ENCODE measurements at places on chromosomes 3 and 15.

DNA sequence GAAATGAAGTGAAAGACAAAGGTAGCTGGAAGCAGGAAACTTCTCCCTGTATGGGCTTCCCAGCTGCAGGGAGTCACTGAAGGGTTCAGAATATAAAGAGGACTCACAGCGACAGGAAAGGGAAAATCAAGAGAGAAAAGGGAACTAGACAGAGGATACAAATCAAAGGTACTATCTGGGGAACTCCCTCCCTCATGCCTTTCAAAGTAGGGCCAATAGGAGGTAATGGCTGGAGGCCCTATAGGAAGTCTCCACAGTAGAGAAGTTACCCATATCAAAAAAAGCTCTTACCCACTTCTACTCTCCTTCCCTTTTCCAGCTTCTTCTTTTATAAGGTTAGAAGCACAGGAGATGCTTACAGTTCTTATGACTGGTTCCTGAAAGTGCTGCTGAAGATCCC lies 43.5 kb downstream of the FMN1 start:
- no peak for DNase-seq

DNA sequence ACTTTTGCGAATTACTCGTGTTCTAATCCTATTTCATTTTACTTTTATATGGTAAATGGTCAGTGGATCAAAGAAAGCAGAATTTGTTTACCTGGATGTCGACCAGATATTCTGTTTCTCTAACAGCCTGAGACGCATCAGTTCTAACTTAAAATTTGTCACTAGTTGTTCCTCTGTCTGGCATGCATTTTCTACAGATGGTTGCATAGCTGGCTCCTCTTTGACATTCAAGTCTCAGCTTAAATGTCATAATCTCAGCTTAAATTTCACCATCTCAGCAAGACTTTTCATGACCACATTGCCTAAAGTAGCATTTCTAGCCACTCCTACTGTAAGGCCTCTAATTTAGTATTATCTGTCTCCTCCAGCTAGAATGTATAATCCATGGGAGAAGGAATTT lies 609.3 kb downstream of the AGBL1 start:
- no peak for DNase-seq

GRCh38 chr3:127714125-127714571 lies 41.4 kb downstream of the ABTB1 start:
- no peak for DNase-seq

DNA sequence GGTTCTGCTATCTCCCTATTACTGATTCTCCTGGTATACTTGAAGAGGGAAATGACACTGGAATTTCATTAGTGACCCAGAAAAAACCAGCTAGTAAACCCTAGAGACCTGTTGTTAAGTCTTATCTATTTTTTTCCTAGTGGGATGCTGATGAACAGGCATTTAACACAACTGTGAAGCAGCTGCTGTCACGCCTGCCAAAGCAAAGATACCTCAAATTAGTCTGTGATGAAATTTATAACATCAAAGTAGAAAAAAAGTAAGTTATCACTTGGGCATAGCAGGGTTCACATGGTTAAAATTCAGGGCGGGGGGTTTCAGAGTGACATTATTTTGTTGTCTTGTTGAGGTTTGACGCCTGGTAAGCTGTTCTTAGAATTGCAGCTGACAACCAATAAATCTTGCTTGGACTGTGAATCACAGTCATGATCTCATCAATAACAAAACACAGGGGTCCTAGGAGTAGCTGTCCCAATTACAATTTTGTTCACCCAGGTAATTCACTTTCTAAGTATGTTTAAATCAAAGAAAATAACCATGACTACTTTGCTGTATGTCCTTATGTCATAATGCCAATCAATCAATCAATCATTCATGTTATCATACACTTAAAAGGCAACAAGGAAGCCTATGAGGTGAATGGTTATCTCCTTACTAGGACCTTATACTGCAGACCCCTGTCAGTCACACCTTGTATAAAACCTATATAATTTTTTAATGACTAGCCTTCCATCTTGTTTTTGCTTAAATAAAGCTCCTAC lies 4.6 kb downstream of the SRP14 start:
- no peak for DNase-seq

DNA sequence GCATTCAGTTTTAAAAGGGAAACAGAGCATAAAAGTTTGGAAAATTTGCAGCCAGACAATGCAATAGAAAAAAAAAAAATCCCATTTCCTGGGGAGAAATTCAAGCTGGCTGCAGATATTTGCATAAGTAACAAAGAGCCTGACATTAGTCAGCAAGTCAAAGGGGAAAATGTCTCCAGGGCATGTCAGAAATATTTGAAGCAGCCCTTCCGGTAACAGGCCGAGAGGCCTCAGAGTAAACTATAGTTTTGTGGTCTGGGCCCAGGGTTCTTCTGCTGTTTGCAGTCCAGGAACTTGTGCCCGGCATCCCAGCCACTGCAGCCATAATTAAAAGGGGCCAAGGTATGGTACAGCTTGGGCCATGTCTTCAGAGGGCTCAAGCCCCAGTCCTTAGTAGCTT lies 411.6 kb upstream of the BCHE start:
- no peak for DNase-seq

- no peak for DNase-seq
Measured at GRCh38 chr3:177468816-177469215, 271.5 kb upstream of the TBL1XR1 start.

DNA sequence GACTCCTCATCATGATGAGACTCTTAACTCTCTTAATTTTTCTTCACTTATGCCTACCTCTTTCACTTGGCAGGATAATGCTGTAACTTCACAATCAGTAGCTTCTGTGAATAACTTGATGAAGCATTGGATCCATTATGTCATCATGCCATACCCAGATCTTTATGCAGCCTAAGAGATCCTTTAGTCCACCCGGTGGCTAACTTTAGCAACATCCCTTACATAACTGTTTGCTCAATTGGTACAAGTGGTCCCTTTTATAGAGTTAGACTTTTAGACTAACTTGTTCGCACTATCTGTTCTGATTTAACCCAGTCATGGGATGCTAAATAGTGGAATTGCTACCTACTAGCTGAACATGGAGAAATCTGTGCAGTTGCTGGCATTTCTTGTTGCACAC lies 184.5 kb downstream of the USP13 start:
- DNase-seq: no peak

DNA sequence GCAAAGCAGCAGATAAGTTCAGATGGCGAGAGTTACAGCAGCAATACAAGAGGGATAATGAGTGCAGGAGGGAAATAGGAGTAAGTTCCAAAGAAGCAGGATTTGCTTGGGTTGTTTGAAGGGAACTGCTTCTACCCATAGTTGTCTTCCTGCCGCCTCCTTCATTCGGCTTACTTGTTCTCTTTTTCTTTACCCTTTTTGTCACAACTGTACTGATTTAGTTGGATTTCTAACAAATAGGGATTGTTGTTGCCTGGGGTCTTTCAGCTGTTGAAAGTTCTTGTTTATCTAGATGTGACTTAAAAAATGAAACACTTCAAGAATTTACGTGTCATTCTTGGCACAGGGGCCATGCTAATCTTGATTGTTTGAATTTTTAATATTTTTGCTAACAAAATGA lies 25.9 kb downstream of the MORF4L1 start:
- no peak for DNase-seq

DNA sequence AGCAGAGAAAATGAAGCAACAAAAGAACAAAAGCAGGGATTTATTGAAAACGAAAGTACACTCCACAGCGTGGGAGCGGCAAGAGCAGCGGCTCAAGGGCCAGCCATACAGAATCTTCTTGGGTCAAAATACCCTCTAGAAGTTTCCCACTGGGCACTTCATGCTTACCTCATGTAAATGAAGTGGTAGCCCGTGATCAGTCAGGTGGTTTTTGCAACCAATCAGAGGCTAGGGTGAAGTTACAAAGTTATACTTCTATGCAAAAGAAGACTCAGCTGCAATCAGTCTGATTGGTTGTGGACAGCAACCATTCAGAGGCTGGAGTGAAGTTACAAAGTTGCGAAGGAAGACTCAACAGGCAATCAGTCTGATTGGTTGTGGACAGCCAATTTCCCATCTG lies 37.8 kb upstream of the TRH start:
- DNase-seq: peak; percentile 50

- peak; percentile 20 for DNase-seq
Measured at GRCh38 chr15:71199384-71200351, 84.4 kb downstream of the THSD4 start.

DNA sequence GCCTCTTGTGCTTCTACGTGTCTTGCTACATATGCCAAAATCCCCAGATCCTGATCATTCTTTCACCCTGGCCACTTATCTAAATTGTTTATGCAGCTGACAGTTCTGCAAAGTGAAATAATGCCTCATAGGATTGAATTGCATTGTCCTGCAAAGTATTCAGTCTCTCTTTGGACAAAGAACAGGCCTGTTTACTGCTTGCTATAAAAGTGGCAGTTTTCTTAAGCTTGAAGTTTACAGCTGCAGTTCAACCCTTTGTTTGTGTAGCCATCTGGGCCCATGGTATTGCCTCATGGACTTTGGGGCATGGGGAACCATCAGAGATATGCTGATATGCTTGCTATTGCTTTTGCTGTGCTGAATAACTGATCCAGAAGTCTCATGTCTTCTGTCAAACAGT lies 523.2 kb downstream of the OTOL1 start:
- no peak for DNase-seq

GRCh38 chr15:39270934-39271333 lies 309.9 kb upstream of the THBS1 start:
- DNase-seq: peak; percentile 99

DNA sequence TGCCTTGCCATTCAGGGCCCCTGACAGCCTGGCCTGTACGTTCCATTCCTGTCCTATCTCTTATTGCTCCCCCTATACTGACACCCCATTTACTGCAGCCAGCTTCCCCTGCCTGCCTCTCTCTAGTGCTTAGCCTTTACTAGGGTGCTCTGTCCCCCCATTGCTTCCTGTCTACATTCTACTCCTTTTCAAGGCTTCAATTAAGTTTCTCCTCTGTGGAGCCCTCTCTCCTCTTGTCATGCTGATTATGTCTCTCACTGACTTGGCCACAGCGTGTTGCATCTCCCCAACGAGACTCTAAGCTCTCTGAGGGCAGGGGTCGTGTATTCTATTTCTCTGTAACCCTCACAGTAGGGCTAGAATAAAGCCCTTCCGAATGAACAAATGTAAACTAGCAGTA lies 185.2 kb downstream of the RPLP1 start:
- no peak for DNase-seq

DNA sequence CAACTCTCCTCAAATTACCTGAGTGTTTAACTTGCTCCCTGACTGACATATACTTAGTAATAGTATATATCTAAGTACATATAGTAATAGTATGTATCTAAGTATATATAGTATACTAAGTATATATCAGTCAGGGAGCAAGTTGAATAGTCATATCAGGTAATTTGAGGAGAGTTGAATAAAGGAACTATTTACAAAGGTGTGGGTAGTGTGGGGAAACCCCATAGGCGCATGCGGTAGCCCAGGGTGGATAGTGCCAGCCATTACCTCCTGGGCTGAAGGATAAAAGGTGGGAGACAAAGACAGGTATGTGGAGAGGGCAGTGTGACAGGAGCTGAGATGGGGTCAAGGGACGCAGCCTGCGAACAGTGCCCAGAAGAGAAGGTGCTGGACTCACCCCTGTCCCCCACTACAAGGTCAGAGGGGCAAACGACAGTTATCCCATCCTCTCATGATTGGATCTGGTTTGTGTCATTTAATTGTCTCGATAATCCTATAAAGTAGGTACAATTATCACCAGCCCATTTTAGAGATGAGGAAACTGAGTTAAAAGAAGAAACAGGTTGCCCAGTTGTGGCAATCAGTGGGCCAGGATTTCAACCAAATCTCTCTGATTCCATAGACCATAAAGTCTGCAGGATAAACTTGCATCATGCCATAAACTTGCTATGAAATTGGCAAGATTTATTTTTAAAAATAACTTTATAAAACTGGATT lies 34.1 kb upstream of the TPM1 start:
- DNase-seq: no peak

- no peak for DNase-seq
Measured at GRCh38 chr3:114863848-114864247, 283.2 kb downstream of the ZBTB20 start.

GRCh38 chr15:80752204-80752603 lies 27.0 kb upstream of the CEMIP start:
- DNase-seq: no peak

GRCh38 chr3:172161959-172162358 lies 122.6 kb downstream of the FNDC3B start:
- DNase-seq: no peak

DNA sequence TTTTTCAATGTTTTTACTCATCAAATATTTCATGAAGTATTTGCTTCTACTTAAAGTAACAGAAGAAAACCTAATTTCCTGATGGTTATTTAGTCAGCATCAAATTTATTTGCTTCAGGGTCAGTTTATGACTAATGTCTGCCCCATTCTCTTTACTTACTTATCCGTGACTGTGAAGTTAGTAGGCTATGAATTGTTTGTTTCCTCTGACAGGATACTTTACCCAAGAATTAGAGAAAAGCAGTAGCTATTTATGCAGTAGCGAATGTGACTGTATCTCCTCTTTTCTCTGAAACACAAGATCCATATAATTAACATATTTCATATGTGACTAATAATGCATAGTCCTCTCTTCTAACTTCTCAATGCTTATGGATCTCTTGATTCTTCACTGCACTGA lies 329.9 kb upstream of the ROBO1 start:
- DNase-seq: peak; percentile 61

DNA sequence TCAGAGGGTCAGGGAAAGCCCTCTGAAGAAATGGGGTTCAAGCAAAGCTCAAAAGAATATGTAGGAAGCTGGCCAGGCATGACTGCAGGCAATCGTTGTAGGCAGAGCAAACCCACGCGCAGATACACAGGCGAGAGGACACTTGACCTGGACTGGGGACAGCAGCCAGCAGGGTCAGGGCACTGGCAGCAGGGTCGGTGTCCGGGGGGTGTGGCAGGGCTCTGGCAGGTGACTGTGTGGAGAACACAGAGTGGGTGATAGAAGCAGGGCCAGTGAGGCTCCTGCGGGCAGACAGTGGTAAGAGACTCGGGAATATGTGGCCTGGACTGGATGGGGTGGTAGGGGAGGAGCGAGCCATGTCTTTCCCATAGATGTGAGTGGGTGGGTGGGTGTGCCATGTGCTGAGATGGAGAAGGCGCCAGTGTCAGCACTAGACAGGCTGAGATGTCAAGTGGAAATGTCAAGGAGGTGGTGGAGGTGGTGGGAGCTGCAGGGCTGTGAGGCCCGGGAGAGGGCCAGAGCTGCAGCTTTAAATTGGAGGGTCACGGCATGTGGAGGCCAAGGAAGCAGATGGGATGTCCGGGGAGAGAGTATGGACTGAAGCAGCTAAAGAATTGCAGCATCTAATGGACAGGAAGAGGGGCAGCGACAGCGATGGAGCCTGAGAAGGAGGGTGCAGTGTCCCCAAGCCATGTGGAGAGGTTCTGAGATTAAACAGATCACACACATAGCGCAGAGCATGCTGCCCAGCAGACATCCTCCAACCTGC lies 13.4 kb downstream of the TMEM43 start:
- no peak for DNase-seq

DNA sequence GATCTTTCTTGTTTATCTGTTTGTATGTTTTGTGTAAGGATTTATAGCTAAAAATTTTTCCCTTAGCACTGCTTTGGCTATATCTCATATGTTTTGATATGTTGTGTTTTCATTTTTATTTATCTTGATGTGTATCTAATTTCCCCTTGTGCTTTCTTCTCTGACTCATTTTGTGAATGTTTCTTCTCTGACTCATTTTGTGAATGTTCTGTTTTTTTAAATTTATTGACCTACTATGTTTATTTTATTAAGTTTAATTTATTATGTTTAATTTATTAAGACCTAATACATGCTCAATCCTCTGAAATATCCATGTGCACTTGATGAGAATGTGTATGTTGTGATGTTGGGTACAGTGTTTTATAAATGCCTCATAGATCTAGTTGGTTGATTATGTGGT lies 793.5 kb upstream of the CADM2 start:
- DNase-seq: peak; percentile 0

Data from ELR (cell line).